Stimulated activated CD8-positive, alpha-beta memory T cell treated with anti-CD3 and anti-CD28 coated beads, Interleukin-2, amount 100 ng/mL, for 48 hours (primary cell): ENCODE measurements at places on chromosomes 4 and X.

- DNase-seq = no peak
Observed at GRCh38 chr4:70715097-70715496, 6.7 kb upstream of the RUFY3 start.

DNA sequence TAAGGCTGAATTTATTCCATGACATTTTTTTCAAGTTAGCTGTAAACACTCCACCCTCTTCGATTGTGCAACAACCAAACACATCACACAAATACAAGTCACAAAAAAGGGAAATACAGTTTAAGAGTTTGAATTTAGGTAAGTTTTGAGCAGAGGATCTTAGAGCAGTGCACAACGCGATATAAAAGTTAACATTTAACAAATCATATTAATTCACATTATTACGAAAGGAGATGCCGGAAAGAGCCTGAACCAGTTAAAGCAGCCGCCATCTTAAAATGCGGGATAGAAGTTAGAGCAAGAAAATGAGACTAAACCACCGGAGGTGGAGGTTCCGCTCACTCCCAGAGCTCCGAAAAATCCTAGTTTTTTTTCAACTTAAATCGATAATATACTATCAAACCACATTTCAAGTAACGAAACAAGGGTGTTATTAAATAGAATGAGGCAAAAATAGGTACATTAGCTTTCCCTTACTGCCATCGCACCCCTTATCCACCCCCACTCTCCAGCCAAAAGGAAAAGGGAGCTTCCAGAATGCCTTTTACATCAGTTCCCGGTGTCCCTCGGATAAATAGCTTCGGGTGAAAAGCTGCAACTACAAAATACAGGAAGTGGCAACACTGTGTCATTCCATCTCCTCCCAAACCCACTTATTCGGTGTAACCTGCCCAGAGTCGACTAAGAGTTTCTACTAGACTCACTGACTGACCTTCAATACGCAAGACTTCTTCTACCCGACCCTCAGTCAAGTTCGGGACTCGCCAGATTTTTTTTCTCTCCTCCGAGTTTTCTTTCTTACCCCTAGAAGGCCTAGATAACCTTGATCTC lies 1.9 kb downstream of the UBE2D3 start:
- no peak for DNase-seq

DNA sequence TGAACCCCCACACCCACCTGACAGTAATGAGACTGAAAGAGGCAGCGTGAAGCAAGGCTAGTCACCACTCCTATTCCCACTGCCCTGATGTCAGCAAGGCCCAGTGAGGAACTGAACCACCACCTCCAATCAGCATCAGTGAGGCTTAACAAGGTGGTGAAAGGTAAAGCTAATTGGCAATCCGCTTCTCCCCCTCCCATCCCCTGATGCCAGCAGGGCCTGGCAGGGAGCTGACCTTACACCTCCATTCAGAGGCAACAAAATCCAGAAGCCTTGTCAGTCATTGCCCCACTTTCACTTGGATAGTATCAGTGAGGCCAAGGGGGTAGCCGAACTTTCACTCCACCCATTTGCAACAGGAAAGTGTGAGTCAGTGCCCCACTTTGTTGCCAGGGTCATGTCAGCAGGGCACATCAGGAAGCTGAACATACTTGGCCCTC lies 60.8 kb downstream of the AWAT2 start:
- no peak for DNase-seq

- no peak for DNase-seq
Observed at GRCh38 chr4:103011378-103012025, 8.0 kb downstream of the SLC9B1 start.

- no peak for DNase-seq
Observed at GRCh38 chr4:105520819-105521790, 31.3 kb upstream of the ARHGEF38 start.
